Activated CD4-positive, alpha-beta T cell treated with anti-CD3 and anti-CD28 coated beads, Interleukin-10, Interleukin-2, amounts not matched to agents 100 ng/mL and 50 ng/mL, durations not matched to agents 16 hours and 8 hours (primary cell): ENCODE measurements at places on chromosomes 1 and 21.

DNA sequence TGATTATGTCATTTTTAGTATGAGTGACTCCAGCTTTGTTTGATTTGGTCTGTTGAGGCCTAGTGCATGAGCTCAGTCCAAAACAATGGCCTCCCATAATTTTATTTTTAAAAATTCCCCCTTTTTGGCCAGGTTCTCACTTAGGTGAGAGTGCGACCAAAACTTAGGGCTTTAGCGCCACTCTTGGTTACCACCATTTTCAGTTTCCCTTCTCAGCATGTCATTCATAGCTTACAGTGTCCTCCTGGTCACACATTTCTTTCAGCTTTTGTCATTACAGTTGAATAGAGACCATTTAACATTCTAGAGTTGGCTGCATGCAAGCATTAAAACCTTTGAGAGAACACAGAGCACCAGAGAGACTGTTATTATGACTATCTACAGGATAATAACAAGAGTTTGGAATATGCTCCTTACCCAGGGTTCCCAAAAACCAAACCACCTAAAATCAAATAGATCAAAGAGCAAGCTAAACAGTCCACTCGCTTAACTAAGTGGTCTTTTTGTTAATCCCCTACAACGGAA is 85.4 kb downstream of the TLR5 start:
- no peak for DNase-seq

GRCh38 chr1:218665221-218665620 is 320.1 kb downstream of the TGFB2 start:
- DNase-seq, result no peak

DNA sequence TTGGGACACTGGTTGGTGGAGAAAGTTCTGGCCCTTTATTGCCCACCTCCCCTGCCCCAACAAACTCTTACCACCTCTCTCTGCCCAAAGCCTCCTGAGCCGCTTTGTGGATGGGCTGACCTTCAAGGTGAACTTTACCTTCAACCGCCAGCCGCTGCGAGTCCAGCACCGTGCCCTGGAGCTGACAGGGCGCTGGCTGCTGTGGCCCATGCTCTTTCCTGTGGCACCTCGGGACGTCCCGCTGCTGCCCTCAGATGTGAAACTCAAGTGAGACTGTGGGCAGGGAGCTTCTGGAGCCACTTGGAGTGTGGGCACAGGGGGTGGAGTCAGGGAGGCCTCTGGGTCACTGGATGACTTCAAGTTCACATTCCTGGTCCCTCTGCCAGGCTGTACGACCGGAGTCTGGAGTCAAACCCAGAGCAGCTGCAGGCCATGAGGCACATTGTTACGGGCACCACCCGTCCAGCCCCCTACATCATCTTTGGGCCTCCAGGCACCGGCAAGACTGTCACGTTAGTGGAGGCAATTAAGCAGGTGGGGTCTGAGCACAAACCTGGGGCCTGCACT is 12.5 kb downstream of the RHOC start:
- DNase-seq, result no peak

DNA sequence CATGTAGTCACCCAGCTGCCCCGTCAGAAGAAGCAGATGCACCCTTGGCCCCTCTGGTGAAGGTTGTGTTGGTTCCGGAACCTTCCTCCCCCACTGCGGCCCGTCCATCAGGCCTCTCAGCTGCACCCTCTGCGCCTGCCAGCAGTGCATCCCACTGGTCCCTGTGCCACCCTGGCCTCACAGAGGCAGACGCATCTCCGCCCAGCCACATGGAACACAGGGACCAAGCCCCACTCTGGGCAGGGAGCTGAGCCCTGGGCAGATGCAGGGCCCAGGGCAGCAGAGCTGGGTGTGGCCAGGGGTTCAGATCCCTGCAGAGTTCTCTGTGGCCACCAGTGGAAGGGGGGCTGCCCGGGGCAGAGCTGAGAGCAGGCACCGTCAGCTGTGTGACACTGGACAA is 50.6 kb downstream of the SLC19A1 start:
- DNase-seq, result no peak

GRCh38 chr1:73662526-73662925 is 535.5 kb downstream of the LRRIQ3 start:
- DNase-seq, result no peak

GRCh38 chr21:34730756-34731445 is 62.1 kb downstream of the CLIC6 start:
- DNase-seq, result no peak

GRCh38 chr1:36159614-36160387 is 3.8 kb downstream of the MAP7D1 start:
- no peak for DNase-seq

DNA sequence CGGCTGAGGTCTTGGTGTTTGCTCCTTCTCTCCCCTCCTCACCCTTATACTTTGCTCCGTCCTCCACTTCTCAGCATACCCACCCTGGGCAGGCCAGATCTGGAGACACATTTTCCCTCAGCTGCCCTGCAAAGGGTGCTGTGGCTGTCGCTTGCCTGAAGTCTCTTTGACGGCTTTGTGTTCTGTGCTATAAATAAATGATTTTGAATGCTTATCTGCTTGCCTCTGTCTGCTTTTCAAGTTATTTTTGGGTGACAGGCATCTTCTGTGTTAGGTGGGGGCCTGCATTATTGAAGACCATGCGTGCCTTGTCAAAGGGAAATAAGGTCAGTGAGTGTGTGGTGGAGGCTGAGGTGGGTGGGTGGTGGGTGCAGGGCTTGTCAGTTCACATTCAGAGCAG is 66.9 kb upstream of the KCND3 start:
- DNase-seq, result no peak

DNA sequence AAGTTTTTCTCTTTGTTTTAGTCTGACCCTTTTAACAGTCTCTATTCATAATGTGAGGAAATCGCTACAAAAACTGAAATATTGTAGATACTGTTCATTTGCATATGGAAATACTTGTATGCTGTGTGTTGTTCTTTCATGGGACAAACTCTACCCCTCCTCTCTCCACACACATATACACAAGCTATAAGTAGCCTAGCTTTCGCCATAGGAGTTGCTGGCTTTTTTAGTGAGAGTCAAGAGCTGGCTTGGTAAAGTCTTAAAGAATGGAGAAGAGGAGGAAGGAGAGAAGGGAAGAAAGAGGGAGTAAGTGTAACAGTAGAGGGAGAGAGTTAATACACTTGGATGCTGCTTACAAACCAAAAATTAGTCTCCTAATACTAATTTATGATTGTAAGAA is 115.6 kb downstream of the RABGAP1L start:
- DNase-seq, result no peak

GRCh38 chr1:3642919-3643675 is 6.8 kb downstream of the WRAP73 start:
- DNase-seq, result no peak

GRCh38 chr1:161726473-161727255 is 5.3 kb downstream of the FCRLB start:
- DNase-seq, result peak; percentile 74

- DNase-seq, result peak; percentile 73
Measured at GRCh38 chr1:110872745-110873720, at the start of gene CD53. Gene CD53 (plus strand): TSS chr1:110873148. CDS start chr1:110891409, 18,261 bp downstream.

DNA sequence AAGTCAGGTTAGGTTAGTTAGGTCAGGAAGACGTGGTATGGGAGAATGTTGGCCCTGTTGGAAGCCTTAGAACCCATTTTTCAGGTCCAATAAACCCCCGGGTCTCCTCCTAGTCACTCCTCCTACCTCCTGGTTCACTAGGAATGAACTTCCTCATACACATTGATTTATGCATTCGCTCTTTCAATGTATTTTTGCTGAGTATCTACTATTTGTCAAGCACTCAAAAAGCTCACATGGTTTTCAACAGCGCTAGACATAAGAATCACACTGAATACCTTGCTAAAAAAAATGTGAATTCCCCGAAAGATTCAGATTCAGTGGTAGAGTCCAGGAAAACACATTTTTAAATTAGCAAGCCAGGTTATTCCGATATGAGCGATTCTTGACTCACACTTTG is 85.8 kb upstream of the LRRN2 start:
- no peak for DNase-seq

DNA sequence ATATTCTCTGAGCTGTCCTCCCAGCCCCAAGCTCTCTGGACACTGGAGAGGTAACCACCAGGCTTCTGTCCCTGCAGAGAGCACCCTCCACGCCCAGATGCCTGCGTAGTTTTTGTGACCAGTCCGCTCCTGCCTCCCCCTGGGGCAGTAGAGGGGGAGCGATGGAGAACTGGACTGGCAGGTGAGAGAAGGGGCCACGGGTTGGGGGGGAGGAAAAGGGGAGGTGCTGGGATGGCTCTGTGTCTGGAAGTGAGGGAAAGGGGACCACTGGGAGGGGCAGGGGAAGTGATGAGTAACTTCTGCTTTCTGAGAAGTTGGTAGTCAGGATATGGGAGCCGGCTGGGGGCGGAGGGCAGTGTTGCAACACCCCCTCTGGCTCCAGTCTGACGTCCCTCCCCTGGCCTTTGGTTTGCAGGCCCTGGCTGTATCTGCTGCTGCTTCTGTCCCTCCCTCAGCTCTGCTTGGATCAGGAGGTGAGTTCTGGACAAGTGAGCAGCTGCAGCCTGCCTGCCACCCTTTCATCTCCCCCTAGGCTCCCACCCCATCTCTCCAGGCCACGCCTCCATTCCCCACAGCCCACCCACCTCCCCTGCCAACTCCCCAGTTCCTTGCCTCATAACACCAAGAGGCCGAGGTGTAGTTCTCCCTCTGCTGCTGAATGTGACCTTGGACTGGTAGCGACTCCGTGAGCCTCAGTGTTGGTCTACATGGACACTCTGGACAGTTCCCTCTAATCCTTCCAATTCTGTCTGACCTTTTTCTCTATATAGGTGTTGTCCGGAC is 3.1 kb downstream of the ADAMTSL4 start:
- peak; percentile 47 for DNase-seq

- no peak for DNase-seq
Measured at GRCh38 chr1:89697383-89697782, 64.5 kb downstream of the LRRC8C start.

GRCh38 chr1:36644556-36644955 is 161.8 kb upstream of the CSF3R start:
- no peak for DNase-seq

DNA sequence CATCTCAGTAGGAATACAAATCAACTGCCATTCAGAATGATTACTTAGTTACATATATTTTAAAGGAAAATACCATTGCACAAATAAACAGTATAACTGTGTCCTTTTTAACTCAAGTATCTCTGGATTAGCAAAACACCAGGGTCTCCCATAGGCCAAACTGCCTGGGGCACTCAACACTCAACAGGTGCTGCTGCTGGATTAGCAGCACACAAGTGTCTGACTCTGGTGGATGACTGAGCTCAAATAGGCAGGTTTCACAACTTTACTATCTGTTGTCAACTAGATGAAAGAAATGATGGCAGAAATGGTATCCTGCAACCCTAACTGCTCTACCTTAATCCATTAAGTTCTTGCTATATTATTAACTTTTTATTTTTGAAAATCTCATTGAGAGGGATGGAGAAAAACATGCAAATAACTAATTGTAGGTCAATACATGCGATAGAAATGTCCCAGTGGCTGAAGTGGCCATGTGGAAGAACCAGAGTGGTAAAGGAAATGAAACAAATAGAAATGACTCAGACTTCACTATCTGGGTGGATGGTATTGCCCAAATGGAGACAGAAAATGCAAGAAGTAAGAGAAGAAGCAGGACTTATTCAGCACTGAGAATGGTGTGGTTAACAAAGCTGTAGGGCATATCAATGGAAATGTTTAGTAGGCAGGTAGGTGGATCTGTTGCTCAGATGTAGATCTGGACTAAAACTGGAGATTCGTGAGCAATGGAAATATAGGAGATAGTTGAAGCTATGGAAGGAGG is 90.8 kb upstream of the CCDC190 start:
- peak; percentile 44 for DNase-seq

GRCh38 chr1:147177611-147178380 is 5.5 kb upstream of the PRKAB2 start:
- DNase-seq, result no peak

DNA sequence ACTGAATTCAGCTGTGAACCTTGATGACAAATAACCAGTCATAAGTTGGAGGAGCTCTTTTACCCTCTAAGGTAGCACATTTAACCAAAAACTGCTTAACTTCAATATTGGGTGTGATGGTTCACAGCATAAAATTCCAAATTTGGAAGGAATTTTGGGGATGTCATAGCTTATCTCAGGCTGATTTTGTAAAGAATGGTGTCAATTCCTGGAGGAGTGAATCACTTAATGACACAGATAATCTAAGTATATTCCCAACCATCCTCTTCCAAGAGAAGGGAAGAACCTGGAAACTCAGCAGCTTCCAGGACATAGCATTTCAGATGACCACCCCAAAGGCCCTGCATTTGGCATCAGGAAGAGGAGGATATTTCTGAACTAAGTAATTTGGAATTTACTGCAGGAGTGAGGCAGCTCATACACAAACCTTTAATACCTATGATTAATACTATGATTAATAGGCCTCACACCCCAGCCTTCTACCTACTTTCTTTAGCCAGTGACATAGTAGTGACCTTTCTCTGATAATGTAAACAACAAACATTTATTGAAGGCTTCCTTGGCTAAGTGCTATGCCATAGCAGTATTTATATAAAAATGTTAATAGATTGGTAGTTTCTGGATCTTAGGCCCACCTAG is 14.5 kb downstream of the GLUL start:
- DNase-seq, result no peak

- DNase-seq, result no peak
Measured at GRCh38 chr1:47187231-47187925, 2.5 kb downstream of the PDZK1IP1 start.

- no peak for DNase-seq
Measured at GRCh38 chr1:205272536-205272935, 44.8 kb downstream of the TMCC2 start.

- DNase-seq, result peak; percentile 60
Measured at GRCh38 chr1:39422614-39423013, 68.8 kb upstream of the BMP8A start.

GRCh38 chr1:55045430-55045829 is 6.1 kb downstream of the PCSK9 start:
- DNase-seq, result no peak

DNA sequence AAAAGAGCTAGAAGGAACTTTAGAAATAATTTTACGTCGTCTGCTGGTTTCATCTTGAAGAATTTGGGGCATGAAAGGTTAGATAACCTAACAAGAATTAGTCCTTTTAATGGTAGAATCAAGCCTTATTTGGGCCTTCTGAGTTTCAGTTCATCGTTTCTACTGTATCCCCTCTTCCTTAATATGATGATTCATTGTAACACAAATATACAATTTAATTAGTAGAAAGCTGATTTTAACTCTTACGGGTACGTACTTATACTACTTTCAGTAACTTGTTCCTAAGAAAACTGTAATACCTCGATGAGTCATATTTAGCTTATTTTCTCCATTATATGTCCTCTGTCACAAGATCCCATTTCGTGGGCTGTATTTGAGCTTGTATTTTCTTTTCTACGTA is 264.7 kb downstream of the RYR2 start:
- DNase-seq, result no peak

- DNase-seq, result no peak
Measured at GRCh38 chr1:228100822-228101613, 2.1 kb downstream of the C1orf35 start.

- DNase-seq, result no peak
Measured at GRCh38 chr1:208101661-208102431, 142.3 kb downstream of the PLXNA2 start.
